ENCODE measurements at places on chromosomes 13 and 19.
A peak's percentile ranks its signal among the peaks of the same experiment; 100 is the strongest.

DNA sequence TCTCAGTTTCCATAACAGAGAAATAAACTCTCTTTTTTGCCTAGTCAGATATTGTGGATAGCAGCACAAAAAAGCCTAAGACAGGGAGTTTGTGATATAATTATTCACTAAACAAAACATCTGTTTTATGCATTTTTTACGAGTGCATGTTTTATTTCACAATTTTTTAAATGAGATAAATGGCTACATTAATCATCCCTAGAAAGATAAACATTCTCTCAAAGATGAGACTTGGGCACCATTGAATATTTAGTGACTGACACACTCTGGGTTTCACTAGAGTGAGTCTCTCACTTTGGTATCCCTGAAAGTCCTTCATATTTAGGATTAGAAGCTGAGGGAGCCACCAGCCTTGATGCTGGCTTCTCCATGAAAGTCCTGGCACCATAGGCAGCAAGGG is 74.3 kb upstream of the LRCH1 start:
- no peak for DNase-seq

GRCh38 chr13:46778095-46778494 is 18.9 kb downstream of the ESD start:
- no peak for DNase-seq

DNA sequence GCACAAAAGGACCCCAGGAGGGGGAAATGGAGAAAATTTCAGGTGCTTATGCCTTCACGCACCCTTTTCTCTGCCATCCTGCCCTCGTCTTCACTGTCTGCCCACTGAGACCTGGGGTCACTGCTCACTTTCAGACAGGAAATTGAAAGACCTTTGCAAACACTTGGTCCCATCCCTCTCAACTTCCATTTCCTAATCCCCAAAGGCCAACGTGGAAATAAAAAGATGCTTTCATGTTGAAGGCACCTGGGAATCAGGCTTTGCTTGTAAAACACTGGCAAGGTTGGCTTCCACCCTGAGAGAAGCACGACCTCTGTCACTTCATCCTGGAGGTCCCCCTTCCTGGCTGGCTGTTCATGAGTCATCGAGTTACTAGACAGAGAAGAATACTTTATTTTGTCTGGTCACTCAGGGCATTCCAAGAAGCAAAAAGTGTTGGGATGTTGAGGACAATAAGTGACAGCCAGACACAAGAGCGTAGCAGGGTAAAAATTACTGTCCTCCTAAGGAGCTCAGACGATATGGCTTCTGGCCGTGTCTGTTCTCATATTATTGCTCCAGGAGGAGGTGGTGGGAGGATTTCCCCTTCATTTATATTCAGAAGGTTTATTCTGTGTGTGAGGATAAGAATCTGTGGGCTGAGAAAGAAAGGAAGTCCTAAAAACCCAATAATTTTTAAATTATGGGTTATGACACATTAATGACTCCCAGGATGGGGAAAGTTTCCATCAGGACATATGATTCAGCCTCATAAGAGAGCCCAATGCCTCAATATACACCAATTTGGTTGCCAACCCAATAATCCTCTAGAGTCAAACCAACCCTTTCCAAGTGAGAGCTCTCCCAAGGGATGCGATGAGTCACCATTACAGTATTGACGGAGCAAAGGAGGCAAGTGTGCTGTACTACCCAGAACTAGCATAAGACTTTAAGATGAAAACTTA is 409.0 kb downstream of the COG6 start:
- no peak for DNase-seq

DNA sequence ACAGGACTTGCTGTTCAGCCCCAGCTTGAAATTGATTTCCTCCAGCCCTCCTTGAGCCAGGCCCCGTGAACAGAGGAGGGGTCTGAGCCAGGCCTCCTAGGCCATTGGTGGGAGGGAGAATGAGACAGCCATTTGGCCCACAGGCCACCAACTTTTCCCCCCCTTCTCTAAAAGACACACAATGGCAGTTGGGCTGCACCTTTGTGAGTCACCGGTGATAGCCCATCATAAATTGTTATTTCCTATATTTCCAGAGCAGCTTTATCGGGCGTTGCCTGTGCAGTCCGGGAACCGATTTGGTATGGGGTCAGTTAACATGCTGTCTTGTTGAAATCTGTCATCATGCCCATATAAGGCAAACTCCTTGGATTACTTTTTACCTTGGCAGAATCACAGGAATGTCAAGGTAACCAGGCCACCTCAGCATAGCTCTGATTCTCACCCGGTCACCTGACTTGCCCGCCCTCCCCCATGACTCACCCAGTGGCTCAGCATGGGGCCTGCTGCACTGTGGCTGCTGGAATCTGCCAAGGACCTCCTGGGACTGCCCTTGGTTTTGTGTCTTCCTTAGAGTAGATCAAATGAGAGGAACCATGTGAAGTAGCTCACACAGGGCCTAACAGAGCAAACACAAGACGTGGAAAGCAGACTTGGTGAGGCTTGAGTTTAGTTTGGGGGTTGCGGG is 36.1 kb downstream of the ACTN4 start:
- peak; percentile 69 for DNase-seq
